Endodermal cell (in vitro differentiated cells): ENCODE measurements at places on chromosomes 6 and 20. TPM values are rescaled to one million over a fixed set of nuclear protein-coding genes. Genes with fewer than 3 reads are reported as not detected.

GRCh38 chr6:160356074-160356744, 8.0 kb downstream of the SLC22A3 start:
- no peaks in the 10 kb centered on the region for H3K27me3 ChIP-seq
- no peaks in the 10 kb centered on the region for H3K36me3 ChIP-seq
- DNase-seq = no peak
- H3K4me3 ChIP-seq = no peak overlapping the region
- H3K27ac ChIP-seq = no peak overlapping the region
- peaks cover 7% of the 10 kb centered on the region for H3K4me1 ChIP-seq

GRCh38 chr6:133085896-133086295, 155.3 kb upstream of the EYA4 start:
- H3K36me3 ChIP-seq = no peaks in the 10 kb centered on the region
- H3K27ac ChIP-seq = no peak overlapping the region
- no peak overlapping the region for H3K4me3 ChIP-seq
- DNase-seq = no peak
- H3K4me1 ChIP-seq = no peaks in the 10 kb centered on the region

Gene GSTA1
- total RNA-seq = 1.6 to 2.7 TPM (median 2.4 TPM) in 3 replicates

- DNase-seq = no peak
- H3K4me3 ChIP-seq = peak overlapping the region; percentile 77
- peaks cover 10% of the 10 kb centered on the region for H3K36me3 ChIP-seq
- H3K27ac ChIP-seq = peak overlapping the region; percentile 99
- H3K4me1 ChIP-seq = no peaks in the 10 kb centered on the region
- no peaks in the 10 kb centered on the region for H3K27me3 ChIP-seq
Measured at GRCh38 chr6:106975738-106976064, 1.2 kb upstream of the CD24 start.

- DNase-seq = peak; percentile 82
- H3K27ac ChIP-seq = no peak overlapping the region
- H3K36me3 ChIP-seq = no peaks in the 10 kb centered on the region
- H3K4me1 ChIP-seq = no peaks in the 10 kb centered on the region
- H3K27me3 ChIP-seq = peaks cover 58% of the 10 kb centered on the region
Measured at GRCh38 chr20:35600176-35600992, 15.2 kb upstream of the SPAG4 start.

DNA sequence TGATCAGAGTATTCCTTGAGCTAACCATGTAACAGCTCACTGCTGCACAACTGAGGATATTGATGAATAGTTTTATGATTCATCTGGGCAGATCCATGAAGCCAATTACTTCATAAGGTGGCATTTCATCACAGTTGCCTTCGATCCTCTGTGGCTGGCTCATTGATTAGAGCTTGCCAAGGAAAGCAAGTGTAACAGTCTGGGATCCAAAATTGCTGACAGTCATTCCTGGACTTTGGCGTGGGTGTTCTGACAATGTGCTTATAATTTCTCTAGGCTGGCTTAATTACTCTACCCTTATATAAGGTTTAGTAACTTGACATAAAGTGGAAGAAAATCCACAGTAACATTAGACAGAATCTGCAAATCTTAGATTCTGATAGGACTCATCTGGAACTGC, 551.3 kb upstream of the CDH4 start:
- H3K27me3 ChIP-seq = no peaks in the 10 kb centered on the region
- no peak overlapping the region for H3K4me3 ChIP-seq
- H3K4me1 ChIP-seq = peaks cover 5% of the 10 kb centered on the region
- no peak for DNase-seq
- no peaks in the 10 kb centered on the region for H3K36me3 ChIP-seq

Gene LY6G6F
- not detected in 3 replicates for total RNA-seq

- H3K4me1 ChIP-seq = no peaks in the 10 kb centered on the region
- no peak overlapping the region for H3K27ac ChIP-seq
- H3K4me3 ChIP-seq = no peak overlapping the region
- no peaks in the 10 kb centered on the region for H3K27me3 ChIP-seq
- no peaks in the 10 kb centered on the region for H3K36me3 ChIP-seq
- DNase-seq = no peak
Measured at GRCh38 chr20:9672981-9673380, 158.6 kb downstream of the LAMP5 start.

- H3K4me3 ChIP-seq = no peak overlapping the region
- no peaks in the 10 kb centered on the region for H3K27me3 ChIP-seq
Measured at GRCh38 chr6:54737247-54737646, 109.3 kb upstream of the FAM83B start.

Gene RIMS1
- 1.1 and 1.6 TPM in 2 replicates for total RNA-seq

Gene CST4
- 0.95 and 2.0 TPM in 2 replicates for total RNA-seq

DNA sequence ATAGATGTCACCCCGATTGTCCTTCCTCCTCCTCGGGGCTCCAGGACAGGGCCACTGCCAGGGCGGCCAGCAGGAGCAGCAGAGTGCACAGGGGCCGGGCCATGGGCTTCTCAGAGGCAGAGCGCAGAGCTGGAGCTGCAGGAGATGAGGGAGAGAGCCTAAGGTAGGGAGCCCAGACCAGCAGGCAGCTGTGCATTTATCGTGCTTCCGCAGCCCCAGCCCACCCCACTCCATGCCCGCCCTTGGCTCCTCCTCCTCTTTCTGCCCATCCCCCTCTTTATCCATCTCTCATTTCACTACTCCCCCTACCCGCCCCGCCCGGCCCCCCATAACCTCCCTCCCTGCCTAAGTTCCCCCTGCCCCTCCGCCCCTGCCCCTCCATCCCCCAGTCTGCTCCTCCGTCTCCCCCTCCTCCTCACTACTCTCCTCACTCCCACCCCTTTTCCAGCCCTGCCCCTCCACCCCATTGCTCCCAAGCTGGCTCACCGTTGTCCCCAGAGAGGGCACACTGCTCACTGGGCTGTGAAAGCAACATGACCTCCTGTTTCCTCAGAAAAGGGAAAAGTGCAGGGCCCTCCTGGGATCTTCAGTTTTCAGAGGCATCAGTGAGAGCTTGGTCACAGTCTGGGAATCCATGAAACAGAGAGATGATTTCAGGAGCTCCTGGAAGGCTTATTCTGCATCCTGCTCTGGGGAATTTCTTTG, 25.5 kb upstream of the CST1 start:
- H3K36me3 ChIP-seq = no peaks in the 10 kb centered on the region
- no peak overlapping the region for H3K27ac ChIP-seq
- no peaks in the 10 kb centered on the region for H3K4me1 ChIP-seq
- DNase-seq = peak; percentile 86

GRCh38 chr6:169989594-169989993, 238.2 kb downstream of the ERMARD start:
- no peaks in the 10 kb centered on the region for H3K27me3 ChIP-seq
- no peak overlapping the region for H3K27ac ChIP-seq
- H3K4me3 ChIP-seq = no peak overlapping the region
- no peaks in the 10 kb centered on the region for H3K36me3 ChIP-seq
- no peaks in the 10 kb centered on the region for H3K4me1 ChIP-seq

Gene BPIFB4
- 0.22 TPM in 1 of 2 replicates, not detected in the other for total RNA-seq

DNA sequence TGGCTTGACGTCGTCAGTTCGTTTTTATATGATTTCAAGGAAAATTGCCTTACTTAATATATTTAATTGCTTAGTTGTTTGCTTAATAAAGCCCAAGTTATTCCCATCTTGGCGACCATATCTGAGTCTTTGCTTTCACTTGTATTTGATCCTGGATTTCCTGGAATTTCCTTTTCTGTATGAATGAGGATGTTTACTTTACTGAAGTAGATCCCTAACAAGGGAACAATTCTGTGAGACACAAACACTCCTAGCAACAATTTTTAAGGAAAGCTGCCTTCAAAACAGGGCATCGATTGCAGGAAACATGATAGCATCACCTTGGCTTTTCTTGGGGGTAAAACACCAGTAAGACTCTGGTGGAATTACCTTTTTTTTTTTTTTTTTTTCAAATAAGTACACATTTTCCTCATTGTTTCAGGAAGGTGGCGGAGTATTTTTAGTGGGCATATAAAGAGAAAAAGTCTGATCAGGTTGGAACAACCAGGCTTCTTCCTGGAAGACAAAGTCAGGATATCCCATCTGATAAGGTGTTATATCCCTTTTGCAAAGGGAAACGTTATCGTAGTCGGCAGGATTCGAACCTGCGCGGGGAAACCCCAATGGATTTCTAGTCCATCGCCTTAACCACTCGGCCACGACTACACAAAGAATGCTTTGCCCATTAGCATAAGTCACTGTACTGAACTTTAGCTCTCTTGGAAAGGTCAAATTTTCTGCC, 68.5 kb upstream of the ZNF184 start:
- no peaks in the 10 kb centered on the region for H3K4me1 ChIP-seq
- peaks cover 10% of the 10 kb centered on the region for H3K27me3 ChIP-seq
- no peaks in the 10 kb centered on the region for H3K36me3 ChIP-seq
- DNase-seq = peak; percentile 81
- no peak overlapping the region for H3K27ac ChIP-seq
- peak overlapping the region; percentile 16 for H3K4me3 ChIP-seq

DNA sequence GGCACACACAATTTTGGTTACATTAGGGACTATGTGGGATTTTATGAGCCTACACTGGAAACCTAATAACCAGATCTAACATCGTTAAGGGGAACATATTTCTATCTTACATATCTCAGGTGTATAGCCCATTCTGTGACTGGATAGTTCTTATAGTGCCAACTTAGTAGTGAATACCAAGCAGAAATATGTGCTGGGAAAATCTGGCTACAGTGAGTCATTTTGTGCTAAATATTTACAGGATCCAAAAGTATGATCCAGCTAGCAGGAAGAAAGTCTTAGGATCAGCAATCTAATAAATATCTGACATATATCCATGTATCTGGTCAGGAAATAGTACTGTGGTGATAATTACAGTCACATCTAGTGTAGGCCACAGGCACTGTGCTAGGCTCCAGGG, 94.6 kb upstream of the INSM1 start:
- no peaks in the 10 kb centered on the region for H3K27me3 ChIP-seq
- DNase-seq = no peak
- no peaks in the 10 kb centered on the region for H3K4me1 ChIP-seq
- H3K4me3 ChIP-seq = no peak overlapping the region

Gene GPSM3
- 12.9 TPM in 2 replicates for total RNA-seq
